ENCODE measurements at places on chromosomes 5 and 9. TPM values are rescaled to one million over a fixed set of nuclear protein-coding genes. Genes with fewer than 3 reads are reported as not detected.

EDIL3 gene
- 47.9 TPM for polyA plus RNA-seq

- DNase-seq = no peak
Observed at GRCh38 chr9:88782931-88783710, 208.1 kb upstream of the S1PR3 start.

DNA sequence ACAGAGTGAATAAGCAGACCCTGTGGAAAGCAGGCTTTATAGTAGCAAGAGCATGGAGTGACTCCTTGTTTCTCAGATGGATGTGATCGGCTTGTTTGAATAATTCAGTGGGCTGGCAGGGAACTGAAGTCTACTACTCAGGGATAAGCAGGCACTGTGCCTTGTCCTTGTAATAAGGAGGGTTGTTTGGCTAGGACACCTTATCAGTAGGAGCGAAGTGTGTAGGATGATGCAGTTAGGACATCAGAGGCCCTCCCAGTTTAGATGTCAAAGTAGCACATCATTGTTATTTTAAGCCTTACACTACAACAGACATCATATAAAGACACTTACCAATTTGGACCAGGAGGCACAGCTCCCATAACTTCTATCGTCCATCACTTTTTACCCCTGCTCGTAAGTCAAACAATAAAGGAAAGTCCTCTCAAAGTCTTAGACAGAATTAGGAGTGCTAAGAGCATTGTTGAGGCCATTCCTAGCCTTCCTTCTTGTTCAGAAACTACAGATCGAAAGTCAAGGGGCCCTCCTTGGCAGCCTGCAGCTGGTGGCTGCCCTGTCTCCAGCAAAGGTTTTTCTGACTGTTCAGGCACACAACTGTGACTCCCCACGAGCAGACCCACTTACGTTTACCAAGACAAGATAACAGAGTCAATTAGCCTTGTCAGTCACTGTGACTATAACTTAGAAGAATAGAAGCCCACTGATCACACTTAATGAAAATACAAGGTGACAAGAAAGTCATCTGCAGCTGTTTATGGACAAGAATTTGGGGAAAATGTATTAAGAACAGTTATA lies 218.6 kb downstream of the SNX18 start:
- DNase-seq = no peak

- DNase-seq = no peak
Observed at GRCh38 chr5:168600409-168600808, 21.2 kb upstream of the PANK3 start.

HNRNPH1 gene
- polyA plus RNA-seq = 1,201 TPM

DNA sequence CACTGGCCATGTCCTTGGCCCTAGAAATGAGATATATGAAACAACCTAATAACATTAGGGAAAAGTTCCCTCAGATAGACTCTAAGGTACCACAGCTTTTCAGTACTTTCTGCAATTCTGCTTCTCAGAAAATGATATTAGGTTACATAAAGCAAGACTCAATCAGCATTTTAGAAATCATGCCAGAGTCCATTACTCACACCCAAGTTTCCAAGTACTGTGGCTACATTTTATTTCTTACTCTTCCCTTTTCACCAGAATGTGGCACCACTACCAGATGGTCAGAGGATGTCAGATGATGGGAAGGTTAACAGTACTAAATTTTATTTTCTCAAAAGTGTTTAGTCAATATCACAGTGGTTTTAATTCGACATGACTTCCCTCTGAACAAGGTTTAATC lies 217.2 kb downstream of the MLLT3 start:
- no peak for DNase-seq

Data from left renal pelvis (tissue), 4 donors.